LoVo (cell line): ENCODE measurements at places on chromosomes 11 and 22.

DNA sequence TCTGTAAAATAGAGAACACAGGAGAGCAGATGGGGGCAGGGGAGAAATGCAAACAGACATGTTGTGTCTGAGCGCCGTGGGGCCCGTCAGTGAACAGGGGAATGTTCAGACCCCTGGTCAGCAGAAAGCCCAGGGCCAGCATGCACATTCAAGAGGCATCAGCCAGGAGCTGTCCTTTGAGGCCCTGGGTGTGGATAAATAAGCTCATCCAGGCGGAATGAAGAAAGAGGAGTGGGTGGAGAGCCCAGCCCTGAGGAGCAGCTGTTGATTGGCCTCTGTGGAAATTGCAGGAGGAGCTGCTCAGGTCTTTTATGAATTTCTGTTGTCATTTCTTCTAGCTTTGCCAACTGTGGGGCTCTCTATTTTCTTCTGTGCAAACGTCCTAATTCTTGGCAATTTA, 49.7 kb upstream of the CECR2 start:
- DNase-seq = no peak

GRCh38 chr11:8098879-8099278, 17.9 kb downstream of the TUB start:
- no peak for DNase-seq

DNA sequence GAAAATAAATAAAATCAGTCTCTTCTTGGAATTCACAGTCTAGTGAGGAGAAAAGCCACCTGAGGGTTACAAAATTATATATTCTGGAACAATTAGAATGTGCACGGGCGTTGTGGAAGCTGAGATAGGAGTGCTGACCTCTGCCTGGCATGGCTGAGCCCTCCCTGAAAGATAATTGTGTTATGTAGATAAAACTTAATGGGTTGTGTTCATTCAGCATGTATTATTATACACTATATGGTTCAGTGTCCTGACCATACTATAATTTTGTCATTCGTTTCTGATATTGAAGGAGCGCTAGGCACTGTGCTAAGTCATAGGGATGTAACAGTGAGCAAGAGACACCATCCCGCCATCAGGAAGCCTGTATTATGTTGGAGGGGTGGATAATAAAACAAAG, 3.7 kb downstream of the ACAT1 start:
- DNase-seq = no peak

DNA sequence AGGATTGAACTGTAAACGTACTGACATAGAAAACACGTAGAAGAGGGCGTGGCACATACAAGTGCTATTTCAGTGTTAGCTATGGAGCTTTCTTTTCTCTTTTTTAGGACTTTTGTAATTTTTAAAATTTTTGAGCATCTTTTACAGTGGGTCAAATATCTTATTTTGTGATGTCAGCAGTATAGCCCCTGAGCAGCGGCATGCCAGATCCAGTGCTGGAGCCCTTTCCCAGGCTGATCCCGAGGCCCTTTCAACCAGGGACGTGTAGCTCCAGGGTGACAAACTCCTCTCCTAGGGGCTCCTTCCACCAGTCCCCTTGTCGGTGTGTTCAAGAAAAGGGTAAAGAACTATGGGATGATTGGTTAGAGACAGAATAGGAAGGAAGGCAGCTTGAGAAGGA, 777.0 kb downstream of the NTM start:
- DNase-seq = no peak

DNA sequence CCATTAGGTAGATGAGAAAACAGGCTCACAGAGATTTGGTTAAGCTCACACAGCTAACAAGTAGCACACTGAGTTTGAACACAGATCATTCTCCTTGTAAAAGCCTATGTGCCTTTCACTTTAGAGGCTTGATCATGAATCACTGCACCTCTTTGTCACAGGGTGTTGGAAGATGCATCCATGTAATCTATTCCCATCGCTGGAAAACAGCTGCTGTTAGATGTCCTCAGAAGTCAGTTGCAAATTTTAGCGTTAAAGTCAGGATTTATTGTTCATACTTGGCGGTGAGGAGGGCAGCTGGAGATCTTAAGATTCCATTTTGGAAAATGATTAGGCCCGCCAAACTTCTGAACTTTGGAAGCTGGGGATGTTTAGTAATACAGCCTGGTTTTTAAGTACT, 2.6 kb downstream of the CNTF start:
- DNase-seq = no peak

GRCh38 chr11:34523053-34523452, 9.5 kb upstream of the ELF5 start:
- no peak for DNase-seq

DNA sequence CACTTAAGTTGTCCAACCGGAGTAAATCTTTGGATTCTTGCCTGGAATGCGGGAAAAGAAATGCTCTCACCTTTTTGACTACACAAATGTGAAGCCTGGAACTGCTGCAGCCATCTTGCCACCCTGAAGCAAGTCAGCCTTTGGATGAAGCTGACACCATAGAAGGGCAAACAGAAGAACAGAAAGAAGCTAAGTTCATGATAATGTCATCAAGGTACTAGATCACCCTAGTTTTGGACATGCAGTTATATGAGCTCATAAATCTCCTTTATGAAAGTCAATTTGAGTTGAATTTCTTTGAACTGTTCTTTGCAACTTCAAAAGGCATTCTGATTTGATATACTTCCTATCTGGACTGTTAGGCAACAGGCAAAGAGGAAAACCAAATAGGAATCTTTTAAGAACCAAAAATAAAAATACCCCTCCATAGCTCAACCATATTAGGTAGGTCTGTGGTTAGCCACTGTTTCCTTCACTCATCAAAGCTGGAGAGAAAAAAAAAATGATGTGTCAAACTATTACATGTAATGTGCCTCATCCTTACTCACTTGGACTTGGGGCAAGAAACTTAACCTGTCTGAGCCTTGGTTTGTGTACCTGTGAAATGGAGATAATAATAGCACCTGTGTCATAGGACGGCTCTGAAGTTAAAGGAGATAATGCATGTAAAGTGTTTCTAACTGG, 91.9 kb downstream of the WT1 start:
- DNase-seq = no peak

- DNase-seq = no peak
These were observed 16.1 kb downstream of the SCARF2 start for GRCh38 chr22:20421507-20421874.

DNA sequence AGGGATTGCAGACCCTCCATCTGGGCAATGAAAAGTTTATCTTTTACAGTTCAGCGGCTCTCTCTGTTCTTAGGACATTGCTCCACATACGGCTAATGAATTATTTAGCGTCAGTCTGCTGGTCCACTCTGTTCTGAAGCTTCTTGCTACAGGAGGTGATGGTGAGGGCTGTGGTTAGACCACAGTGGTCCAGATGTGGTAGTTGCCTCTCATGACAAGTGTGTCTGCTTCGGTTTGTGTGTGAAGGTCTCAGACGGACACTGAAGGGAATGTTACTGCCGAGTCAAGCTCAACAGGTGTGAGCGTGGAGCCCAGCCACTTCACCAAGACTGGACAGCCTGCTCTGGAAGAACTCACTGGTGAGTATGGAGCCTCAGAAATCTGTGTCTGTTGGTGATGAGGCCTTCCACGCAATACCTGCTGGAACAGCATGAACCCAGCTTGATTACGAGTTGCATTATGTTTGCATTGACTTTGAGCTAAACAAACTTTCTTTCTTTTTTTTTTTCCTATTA, 220.8 kb downstream of the DBX1 start:
- DNase-seq = no peak

DNA sequence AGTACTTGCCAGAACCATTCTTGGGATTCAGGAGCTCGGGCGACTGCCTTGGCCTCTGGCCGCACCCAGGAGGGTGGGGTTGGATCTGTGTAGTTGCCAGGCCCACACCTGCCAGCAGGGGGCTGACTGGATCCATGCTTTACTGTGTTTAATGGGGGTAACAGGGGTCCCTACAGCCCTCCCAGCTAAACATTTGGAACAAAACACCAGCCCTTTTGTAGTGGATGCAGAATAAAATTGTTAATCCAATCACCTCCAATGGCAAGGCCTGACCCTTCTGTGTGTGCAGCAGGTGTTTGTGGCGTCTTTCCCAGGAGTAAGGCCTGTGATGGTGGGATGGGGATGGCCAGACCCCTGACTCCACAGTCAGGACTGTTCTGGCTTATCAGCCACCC, 22.5 kb downstream of the SUN2 start:
- peak; percentile 18 for DNase-seq

GRCh38 chr22:23789638-23790037, 2.9 kb downstream of the SMARCB1 start:
- no peak for DNase-seq

- no peak for DNase-seq
These were observed 933 bp downstream of the OLFML1 start for GRCh38 chr11:7486098-7486780.
